ENCODE measurements at places on chromosomes 16 and 17. TPM values are rescaled to one million over a fixed set of nuclear protein-coding genes. Genes with fewer than 3 reads are reported as not detected.

The CDR2L gene
- 75.0 TPM for total RNA-seq

The KRTAP4-3 gene
- not detected for total RNA-seq

The NPIPA2 gene
- 2.2 TPM for total RNA-seq

The ZNF423 gene
- total RNA-seq: 0.08 TPM

The HEATR9 gene
- not detected for total RNA-seq

The RNF43 gene
- total RNA-seq: 0.18 TPM

The CLEC19A gene
- total RNA-seq: 0.10 TPM

The CNGB1 gene
- total RNA-seq: 0.06 TPM

The CD300E gene
- total RNA-seq: not detected

The PIPOX gene
- 0.10 TPM for total RNA-seq

The EPX gene
- not detected for total RNA-seq

The AURKB gene
- total RNA-seq: 153 TPM

The ABCA10 gene
- 0.07 TPM for total RNA-seq

The CDH5 gene
- 0.23 TPM for total RNA-seq

The RPAIN gene
- 33.3 TPM for total RNA-seq

The PPY gene
- 0.44 TPM for total RNA-seq

The UBALD1 gene
- total RNA-seq: 36.7 TPM

All from A549 treated with Hydrocortisone at 1 μM for 4 hours (cell line).